ENCODE measurements at places on chromosomes 12 and 14.

GRCh38 chr12:106227641-106228319 lies 20.0 kb downstream of the CKAP4 start:
- DNase-seq = no peak

GRCh38 chr12:8987163-8987562 lies 2.2 kb upstream of the KLRG1 start:
- DNase-seq = no peak

GRCh38 chr12:5954661-5955060 lies 9.6 kb upstream of the ANO2 start:
- no peak for DNase-seq

GRCh38 chr12:77575376-77575919 lies 255.2 kb upstream of the NAV3 start:
- no peak for DNase-seq

- no peak for DNase-seq
These were observed 173.2 kb downstream of the BRMS1L start for GRCh38 chr14:35999294-35999693.

DNA sequence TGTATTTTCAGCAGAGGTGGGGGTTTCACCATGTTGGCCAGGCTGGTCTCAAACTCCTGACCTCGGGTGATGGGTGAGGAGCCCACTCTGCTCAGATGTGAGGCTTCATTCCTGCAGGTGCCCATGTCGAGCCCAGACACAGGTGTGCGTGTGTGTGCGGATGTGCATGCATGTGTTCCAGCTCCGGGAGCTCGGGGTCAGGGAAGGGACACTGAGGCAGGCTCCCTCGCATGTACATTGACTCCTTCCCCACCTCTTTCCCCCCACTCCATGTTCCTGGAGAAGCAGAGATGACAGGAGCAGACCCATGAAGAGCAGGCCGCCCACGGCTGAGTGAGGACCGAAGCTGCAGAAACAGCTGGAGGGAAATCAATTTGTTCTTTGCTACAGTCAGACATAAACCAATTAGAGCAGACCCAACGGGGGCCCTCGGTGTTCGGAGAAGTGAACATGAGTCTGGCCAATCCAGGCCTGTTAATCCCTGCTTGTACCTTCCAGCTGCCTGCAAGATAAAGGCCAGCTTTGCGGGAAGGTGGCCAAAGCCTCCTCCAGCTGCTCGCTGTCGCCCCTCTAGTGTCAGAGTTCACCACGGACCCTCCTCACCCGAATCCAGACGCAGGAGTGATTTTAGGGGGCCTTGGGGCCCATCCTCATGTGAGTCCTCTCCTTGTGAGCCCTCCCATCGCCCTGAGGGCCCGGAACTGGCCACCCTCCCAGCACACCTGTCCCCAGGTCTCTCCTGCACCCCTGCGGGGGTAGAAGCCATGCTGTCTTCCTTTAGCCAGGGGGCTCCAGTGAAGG lies 321.0 kb upstream of the RTL1 start:
- no peak for DNase-seq

- DNase-seq = no peak
These were observed 717 bp upstream of the ZNF839 start for GRCh38 chr14:102318781-102319276.

DNA sequence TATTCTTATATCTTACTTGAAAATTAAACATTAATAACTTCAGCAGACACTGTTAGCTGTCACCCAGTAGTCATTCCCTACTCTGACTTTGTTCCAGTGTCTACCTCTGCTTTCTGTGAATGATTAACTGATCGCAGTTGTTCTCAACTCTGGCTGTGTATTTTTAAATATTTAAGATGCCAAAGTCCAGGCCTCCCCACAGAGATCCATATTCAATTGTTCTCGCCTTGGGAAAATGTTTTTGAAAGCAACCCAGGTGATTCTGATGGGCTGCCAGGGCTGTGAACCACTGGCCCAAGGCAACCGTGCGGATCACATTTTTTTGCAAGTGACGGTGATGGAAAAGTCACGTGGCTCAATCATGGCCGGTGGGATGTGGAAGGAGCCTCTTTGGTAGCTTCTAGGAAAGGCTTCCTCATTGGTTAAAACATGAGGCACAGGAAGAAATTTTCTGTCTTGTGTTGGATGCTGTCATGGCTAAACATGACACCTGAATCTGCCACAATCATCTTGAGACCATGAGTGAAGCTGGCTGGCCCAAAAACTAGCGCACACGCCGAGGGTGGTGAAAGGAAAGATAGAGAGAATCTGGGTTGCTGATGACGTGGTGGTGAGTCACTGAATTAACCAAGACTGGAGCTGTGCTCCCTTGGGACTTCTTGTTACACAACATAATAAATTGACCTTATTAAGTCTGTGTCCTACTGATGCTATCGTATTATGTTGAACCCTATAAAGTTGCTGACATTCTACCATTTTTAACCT lies 37.2 kb downstream of the RDH12 start:
- DNase-seq = no peak

DNA sequence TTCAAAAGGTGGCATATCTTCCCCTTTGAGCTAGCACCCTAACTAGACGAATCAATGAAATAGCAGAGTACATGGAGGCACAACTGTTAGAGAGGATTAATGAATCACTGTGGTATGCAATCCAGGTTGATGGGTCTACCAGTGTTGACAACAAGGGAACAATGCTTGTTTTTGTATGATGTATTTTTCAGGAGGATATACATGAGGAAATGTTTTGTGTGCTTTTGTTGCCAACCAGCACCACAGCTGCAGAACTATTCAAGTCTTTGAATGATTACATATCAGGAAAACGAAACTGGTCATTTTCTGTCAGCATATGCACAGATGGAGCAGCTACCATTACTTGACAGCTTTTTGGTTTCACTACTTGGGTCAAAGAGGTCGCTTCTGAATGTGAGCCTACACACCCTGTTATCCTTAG lies 142.6 kb downstream of the GPHN start:
- no peak for DNase-seq

- DNase-seq = no peak
These were observed 3.8 kb downstream of the SETD3 start for GRCh38 chr14:99476864-99477263.

- no peak for DNase-seq
These were observed 263.0 kb upstream of the ALG10 start for GRCh38 chr12:33759279-33759678.

- no peak for DNase-seq
These were observed 306.8 kb upstream of the LRFN5 start for GRCh38 chr14:41299924-41300323.

All from anterior cingulate cortex (tissue), 58 donors.